ENCODE measurements at places on chromosomes 3 and 15. TPM values are rescaled to one million over a fixed set of nuclear protein-coding genes. Genes with fewer than 3 reads are reported as not detected.

DNA sequence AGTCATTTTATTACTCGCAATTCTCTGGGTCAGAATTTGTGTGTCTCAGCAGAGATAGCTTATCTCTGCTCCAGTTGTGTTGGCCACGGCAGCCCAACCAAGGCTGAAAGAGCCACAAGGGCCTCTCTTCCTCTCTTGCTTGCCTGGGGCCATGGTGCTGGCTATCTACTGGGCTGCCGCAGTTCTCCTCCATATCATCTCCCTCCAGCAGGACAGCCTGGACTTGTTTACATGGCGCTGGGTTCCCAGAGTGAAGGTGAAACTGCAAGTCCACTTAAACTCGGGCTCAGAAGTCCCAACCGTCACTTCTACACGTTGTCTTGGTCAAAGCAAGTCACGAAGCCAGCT is 134.8 kb downstream of the UACA start:
- no peaks in the 10 kb centered on the region for H3K27me3 ChIP-seq
- no peaks in the 10 kb centered on the region for H3K36me3 ChIP-seq
- DNase-seq = no peak
- H3K4me1 ChIP-seq = peaks cover 3% of the 10 kb centered on the region
- no peak overlapping the region for H3K27ac ChIP-seq
- no peak overlapping the region for H3K4me3 ChIP-seq

- peaks cover 3% of the 10 kb centered on the region for H3K36me3 ChIP-seq
- no peaks in the 10 kb centered on the region for H3K4me1 ChIP-seq
- no peak overlapping the region for H3K27ac ChIP-seq
- H3K27me3 ChIP-seq = no peaks in the 10 kb centered on the region
Measured at GRCh38 chr15:60853109-60853508, 374.2 kb upstream of the ICE2 start.

UBAP1L gene
- total RNA-seq = 1.8 TPM

ZMAT3 gene
- total RNA-seq = 12.8 TPM

DNA sequence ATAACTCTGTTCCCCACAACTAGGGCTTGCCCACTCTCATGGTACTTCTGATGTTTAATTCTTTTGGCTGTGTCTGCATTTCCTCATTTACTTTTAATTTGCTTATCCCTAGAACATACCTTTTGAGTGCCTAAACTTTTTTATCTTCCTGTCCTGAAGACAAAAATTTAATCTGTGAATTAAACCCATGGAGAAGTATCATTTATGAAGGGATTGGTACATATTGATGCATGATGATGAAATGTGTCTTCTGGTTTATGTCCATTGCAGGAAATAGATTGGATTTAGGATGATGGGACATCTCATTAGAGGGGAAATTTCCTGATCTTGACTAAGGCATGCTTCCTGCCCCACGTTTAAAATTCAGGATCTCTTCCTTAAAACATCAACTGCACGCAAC is 109.5 kb downstream of the PGPEP1L start:
- peaks cover 23% of the 10 kb centered on the region for H3K36me3 ChIP-seq
- no peak overlapping the region for H3K27ac ChIP-seq
- H3K27me3 ChIP-seq = no peaks in the 10 kb centered on the region
- DNase-seq = no peak
- H3K4me1 ChIP-seq = peaks cover 29% of the 10 kb centered on the region

SLC28A1 gene
- 0.91 TPM for total RNA-seq

PRSS50 gene
- 0.22 TPM for total RNA-seq

Measured in left ventricle myocardium inferior (tissue), 1 donor.